ENCODE measurements at places on chromosomes 2 and 18.

DNA sequence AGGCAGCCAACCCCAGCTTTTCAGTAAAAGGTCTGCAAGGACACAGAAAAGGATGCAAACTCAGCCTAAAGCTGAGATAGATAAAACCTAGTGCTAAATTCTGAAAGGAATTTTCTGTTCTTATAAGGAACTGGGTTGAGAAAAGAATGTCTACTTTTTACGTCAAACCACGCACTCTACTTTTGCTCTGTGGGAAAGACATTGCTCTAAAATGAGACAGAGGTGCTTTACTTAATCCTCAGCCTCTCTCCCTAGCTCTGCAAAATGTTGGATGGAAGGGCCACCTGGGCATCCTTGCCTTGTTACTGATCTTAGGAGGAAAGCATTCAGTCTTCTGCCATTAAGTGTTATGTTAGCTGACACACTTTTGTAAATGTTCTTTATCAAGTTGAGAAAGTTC is 72.1 kb upstream of the LINC00305 start:
- no peak for DNase-seq

GRCh38 chr2:216918088-216918680 is 58.3 kb upstream of the TNP1 start:
- DNase-seq, result no peak

DNA sequence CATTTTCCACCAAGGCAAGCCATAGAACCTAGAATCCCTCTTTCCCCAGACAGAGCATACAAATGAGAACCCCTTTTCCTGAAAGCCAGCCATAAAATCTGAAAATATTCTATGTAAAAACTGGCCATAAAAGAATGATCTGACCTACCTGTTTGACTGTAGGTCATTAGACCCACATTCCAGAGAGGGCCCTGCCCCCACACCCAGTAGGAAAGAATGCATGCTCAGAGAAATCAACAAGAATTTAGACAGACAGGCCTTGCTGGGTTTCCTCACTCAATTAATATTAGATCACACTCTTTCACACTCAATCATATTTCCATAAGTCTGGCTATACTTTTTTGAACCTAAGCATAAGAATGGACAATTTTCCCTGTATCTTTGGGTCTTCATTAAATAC is 929.5 kb downstream of the ERBB4 start:
- DNase-seq, result no peak

- DNase-seq, result no peak
Measured at GRCh38 chr2:156999661-157000060, 257.8 kb upstream of the GALNT5 start.

- DNase-seq, result no peak
Measured at GRCh38 chr2:163713534-163714311, 22.1 kb downstream of the FIGN start.

GRCh38 chr2:143994961-143995360 is 525.0 kb downstream of the ZEB2 start:
- DNase-seq, result no peak

All from CD4-positive, alpha-beta T cell treated with Interleukin-1 beta for 1 hour (primary cell).